T-helper 1 cell (primary cell): ENCODE measurements at places on chromosomes 11 and 22.

GRCh38 chr11:122242731-122243130 lies 126.7 kb upstream of the BLID start:
- no peak for DNase-seq

GRCh38 chr11:16936643-16937042 lies 77.6 kb downstream of the PLEKHA7 start:
- DNase-seq: no peak

GRCh38 chr11:63870351-63871140 lies 31.6 kb downstream of the MARK2 start:
- DNase-seq: no peak

GRCh38 chr11:6627762-6628241 lies 8.6 kb upstream of the TPP1 start:
- no peak for DNase-seq

GRCh38 chr11:27087432-27087831 lies 46.8 kb downstream of the BBOX1 start:
- no peak for DNase-seq

DNA sequence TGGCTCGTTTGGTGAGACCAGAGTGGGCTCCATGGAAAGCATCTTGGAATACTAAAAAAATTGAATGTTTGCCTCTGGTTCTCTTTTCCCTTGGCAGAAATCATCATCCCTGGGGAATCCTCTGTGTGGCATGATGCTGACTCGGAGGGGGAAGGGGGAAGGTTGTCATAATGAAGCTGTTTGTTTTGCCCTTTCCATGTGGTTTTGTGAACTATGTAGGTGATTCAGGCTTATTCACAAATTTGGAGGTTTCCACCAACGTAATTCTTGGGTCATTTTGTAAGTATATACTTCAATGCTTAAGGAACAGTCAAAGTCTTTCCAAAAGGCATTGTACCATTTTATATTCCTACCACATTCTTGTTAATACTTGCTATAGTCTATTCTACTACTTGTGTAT lies 754.0 kb upstream of the FAT3 start:
- no peak for DNase-seq
